ENCODE measurements at places on chromosomes 13 and 19.

DNA sequence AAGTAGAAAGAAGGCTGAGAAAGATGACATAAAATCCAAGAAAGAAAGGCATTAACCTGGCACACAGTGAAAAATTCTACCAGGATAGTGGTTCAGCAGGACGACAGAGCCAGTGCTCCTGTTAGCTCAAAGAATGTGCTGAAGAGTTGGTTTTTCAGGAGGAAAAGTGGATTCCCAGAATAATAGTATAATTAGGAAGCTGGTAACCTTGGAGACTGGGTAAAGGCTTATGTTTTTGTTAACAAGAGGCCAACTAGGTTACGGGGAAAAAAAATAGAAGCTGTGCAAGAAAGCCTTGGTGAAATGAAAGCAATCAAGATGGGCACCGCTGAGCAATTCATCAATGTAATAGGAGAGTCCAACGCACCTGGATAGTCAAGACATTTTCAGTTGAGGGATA lies 54.7 kb downstream of the SLC15A1 start:
- DNase-seq = no peak

DNA sequence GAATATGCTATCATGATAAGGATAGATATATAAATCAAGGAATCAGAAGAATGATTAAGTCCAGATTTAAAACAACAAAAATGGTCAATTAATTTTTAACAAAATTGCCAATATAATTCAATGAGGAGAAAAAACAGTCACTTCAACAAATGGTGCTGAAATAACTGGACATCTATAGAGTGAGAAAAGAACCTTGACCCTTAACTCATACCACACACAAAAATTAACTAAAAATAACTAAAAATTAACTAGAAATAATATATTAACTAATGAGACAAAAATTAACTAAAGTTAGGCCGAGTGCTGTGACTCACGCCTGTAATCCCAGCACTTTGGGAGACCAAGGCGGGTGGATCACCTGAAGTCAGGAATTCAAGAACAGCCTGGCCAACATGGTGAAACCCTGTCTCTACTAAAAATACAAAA lies 9.5 kb downstream of the LGALS7 start:
- no peak for DNase-seq

GRCh38 chr13:53151336-53152056 lies 122.9 kb downstream of the OLFM4 start:
- DNase-seq = peak; percentile 4

- DNase-seq = no peak
Measured at GRCh38 chr19:32373585-32374295, 28.3 kb downstream of the ZNF507 start.

- DNase-seq = no peak
Measured at GRCh38 chr19:3186160-3186688, 494 bp downstream of the NCLN start.

All from CD4-positive, alpha-beta T cell treated with Interleukin-1 beta for 1 hour (primary cell).